Caco-2 (cell line): ENCODE measurements at places on chromosomes 5 and 9.

DNA sequence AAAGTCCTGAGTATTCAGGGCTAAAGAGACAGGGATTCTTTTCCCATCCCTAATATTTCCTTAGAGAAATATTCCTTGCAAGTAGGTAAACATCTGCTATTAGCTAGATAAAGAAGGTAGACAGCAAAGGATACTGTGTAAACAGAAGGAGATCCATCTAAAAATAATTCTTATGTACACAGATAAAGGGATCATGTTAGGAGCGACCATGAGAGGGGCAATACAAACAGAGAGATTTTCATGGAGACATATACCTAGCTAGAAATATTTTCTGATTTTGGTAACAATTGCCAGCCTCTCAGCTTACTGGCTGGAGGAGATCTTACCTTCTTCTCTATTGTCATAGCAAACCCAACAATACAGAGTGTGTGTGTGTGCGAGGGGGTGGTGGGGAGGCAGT is 184.6 kb upstream of the DMAC1 start:
- DNase-seq: no peak

DNA sequence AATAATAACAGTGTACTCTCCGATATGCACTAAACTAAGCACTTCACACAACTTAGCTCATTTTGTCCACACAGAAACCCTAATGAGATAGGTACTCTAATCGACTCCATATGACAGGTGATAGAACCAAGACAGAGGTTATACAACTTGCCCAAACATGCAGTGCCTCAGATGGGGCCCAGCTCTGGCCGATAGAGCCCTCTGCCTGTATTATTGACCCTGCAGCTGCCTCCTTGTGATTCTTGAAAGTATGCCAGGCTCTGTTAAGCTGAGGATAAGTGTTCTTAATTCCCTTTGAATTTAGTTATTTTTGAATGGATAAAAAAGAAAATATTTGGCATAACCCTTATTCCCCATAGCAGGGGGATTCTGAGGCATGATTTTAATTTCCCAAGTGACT is 78.5 kb downstream of the HMHB1 start:
- no peak for DNase-seq

GRCh38 chr5:10401498-10401897 is 40.2 kb upstream of the ROPN1L start:
- no peak for DNase-seq

- no peak for DNase-seq
Observed at GRCh38 chr5:72938206-72938605, 17.6 kb upstream of the FCHO2 start.

- no peak for DNase-seq
Observed at GRCh38 chr9:76099516-76099915, 209.0 kb downstream of the PCSK5 start.

GRCh38 chr5:131276072-131276471 is 12.2 kb downstream of the CDC42SE2 start:
- no peak for DNase-seq

- no peak for DNase-seq
Observed at GRCh38 chr5:144102979-144103378, 67.5 kb downstream of the YIPF5 start.

GRCh38 chr5:133754575-133755169 is 142.3 kb upstream of the FSTL4 start:
- peak; percentile 54 for DNase-seq

DNA sequence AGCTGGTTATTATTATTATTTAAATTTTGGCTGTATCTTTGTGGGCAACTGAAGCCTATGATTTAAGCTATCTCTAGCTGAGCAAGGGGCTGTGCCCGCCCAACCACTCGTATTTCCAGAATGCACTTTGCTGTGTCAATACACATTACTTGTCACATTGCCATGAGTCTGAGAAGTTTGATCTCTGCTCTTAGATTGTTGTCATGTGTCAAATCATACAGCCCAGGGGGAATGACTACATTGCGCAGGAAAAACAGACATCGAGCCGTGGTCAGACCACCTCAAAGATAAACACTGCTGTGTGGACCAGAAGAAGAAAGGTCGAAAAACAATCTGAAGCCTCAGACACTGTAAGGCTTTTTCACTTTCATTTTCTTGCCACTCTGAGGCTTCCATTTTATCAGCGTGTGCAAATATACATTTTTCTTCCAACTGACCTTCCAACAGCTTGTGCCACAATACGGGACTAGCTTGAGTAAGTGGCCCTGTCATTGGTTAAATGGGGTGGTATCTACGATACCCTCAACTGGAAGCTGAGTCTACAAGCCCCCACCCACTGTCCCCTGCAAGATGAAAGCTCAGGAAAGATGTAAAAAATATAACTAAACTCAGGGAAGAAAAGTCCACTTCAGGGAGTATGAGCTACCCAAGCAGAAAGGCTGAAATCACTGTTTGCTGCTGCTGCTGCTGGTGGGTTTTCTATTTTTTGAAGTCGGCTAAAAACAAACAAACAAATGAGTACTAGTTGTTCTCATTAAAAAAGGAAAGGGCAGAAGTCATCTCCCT is 603.0 kb downstream of the BNC2 start:
- DNase-seq: no peak

DNA sequence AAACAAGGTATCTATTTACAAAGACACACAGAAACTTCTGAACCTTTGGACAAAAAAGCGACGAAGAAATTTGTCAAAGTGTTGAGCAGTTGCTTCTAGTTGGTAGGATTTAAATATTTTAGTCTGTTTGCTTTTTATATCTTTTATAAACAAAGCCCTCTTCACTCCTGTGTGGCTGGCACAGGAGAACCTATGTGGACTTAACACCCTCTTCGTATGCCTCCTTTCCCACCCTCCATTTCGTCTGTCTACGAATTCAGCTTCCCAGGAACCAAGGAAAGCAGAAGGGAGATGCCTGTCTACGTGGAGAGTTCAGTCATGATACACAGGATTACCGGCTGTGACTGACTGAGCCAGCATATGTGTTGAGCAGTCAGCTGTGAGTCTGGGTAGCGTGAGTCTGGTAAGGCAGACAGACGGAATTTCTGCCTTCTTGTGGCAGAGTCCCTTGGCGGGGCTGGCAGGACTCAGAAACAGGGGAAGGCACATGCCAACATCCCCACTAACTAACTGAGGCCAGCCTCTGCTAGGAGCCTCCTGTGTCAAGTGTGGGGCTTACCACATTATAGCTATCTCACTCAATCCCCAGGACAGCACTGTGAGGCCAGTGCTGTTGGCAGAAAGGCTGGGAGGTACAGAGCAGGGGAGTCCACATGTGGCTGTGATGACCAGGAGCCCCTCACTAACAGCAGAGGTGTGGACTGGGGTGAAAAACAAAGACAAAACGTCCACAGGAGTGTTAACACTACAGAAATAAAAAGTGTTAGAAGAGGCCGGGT is 13.9 kb upstream of the ZFP62 start:
- DNase-seq: no peak

DNA sequence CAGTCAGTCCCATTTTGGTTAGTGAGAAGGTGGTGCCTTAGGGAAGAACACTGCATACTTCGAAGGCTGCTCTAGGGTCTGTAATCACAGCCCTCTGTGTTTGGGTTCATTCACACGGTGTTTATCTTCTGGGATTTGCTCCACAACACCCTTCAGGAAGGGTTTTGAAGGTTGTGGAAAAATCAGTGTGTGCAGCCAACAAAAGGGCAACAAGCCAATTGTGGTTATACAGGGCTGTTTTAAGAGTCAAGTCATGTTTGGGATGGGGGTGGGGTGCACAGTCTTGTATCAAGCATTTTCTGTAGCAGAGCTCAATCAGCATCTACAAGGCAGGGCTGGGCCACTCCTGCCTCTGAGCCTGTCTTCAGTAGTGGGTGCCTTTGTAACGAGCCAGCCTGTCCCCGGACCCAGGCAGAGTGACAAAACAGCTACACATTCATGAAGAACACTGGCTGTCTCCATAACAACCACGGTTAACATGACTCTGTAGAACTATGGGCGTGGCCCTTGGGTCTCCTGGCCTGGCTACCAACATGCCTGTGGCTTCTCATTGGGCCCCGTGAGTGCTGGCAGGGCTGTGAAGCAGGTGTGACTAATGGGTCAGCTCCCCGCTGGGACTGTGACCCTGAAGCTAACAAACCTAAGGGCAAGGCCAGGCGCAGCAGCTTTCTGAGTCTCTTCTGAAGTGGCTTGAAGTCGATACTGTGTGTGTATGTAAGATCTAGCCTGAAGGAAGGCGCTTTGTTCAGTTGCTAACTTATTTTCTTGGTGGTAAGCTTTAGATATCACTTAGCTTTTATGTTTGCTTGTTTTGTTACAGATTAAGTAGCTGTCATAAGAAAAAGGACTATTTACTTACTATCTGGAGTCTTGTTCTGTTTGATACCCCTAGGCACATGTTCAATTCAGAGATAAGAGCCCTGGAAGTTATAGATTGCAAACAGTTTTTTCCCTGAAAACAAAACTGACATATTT is 27.9 kb upstream of the GOLM1 start:
- peak; percentile 91 for DNase-seq

- DNase-seq: peak; percentile 17
Observed at GRCh38 chr5:58717303-58718007, 134.6 kb downstream of the RAB3C start.

DNA sequence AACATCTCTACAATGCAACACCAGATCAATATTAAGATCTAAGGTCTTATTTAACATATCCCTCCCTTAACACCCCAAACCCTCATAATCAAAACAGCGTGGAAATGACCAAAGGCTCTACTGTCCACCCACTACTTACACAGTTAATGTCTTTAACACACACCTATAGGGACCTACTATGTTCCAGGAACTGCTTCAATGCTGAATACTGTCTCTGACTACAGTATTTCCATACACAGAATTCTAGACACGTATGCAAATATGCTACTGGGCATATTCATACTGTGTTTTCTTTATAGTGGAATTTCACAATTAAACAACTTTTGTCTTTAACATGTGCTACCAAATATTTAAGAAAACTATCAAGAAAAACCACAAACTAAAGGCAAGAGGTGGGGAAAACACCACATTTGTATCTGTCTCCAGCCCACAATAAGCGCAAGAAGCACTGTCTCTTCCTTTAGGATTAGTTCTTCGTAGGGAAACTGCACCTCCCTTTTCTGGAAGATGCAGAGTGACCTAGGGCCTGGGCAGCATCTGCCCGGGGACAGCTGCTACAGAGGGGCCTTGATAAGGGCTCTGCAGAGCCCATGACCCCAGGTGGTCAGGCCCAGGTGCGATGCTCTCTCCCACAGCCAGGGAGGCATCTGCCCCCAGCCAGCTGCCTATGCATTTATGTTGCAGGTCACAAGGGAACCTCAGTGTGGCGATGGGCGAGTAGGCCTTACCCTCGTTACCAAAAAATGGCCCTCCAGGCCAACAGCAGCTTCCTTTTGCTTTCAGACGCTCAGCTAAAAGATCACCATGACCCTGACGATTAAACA is 55.2 kb downstream of the PSMB7 start:
- no peak for DNase-seq

DNA sequence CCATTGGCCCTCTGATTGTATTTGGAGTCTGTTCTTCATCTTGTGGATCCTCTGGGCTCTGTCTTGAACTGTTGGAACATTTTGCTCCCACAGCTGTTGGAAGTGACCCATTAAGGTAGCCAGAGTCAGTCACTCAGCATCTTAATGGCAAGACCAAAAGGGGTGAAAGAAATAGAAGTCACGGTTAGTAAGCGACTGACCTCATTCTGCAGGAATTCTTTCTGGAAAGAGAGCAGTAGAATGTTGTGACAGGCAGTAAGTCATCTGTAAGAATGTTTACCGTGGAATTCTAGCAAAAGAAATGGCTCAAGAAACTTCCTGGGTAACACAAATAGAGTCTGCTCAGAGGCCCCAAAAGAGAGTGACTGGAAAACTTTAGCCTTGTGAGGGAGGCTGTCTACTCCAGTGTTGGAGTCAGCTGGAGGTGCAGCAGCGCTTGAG is 28.6 kb upstream of the TNC start:
- DNase-seq: no peak

- DNase-seq: no peak
Observed at GRCh38 chr5:462051-462481, 19.1 kb downstream of the EXOC3 start.

- no peak for DNase-seq
Observed at GRCh38 chr5:138824924-138825863, 49.9 kb downstream of the LRRTM2 start.

DNA sequence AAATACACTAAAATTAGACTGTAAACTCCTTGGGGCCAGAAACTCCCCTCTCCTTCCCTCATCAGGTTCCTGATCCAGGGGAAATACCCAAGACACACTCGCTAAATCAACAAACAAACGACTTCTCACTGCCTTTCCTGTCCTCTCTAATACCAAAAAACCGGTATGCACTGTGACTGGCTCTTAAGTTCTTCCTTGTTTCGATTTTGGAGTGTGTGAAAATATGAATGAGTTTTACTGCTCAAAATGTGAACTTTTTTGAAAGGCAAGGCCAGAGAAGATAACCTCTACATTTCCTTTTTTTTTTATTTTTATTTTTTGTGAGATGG is 81.1 kb upstream of the EPB41L4B start:
- no peak for DNase-seq

DNA sequence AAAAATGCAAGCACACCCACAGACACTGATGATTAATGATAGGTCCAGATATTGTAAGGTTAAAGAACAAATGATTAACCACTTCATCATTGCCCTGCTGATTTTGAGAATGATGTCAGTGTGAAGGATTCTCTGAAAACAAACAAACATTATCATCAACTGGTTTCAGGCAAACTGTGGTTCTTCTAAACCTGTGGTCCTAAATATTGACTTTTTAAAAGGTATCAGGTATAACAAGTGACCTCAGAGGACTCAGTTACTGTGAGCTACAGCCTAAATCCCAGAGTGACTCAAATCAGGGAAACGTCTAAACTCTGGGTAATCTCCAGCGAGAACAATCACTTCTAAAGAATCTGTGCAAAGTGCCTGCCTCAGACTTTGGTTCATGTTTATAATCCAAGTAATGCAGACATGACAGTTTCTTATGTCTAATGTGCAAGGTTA is 172.3 kb upstream of the CDH6 start:
- DNase-seq: peak; percentile 53

DNA sequence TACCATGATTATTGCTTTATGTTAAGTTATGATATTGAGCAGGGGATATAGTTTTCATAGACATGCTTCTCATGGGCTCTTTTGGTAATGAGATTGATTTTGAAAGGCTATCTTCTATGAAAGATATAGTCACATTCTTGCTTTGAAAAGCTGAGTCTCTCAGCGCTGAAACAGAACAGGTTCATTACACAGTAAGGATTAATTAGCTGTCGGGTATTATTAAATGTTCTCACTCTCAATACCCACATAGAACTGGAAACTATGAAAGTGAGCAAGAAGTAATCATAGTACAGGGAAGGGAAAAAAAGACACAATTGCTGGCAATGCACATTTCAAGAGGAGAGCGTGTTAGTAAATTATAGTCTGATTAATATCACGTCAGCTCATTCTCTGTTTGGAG is 171.6 kb upstream of the GPR151 start:
- no peak for DNase-seq

GRCh38 chr5:135377751-135378680 is 21.0 kb downstream of the MACROH2A1 start:
- no peak for DNase-seq
